ENCODE measurements at places on chromosomes 2 and 18.

DNA sequence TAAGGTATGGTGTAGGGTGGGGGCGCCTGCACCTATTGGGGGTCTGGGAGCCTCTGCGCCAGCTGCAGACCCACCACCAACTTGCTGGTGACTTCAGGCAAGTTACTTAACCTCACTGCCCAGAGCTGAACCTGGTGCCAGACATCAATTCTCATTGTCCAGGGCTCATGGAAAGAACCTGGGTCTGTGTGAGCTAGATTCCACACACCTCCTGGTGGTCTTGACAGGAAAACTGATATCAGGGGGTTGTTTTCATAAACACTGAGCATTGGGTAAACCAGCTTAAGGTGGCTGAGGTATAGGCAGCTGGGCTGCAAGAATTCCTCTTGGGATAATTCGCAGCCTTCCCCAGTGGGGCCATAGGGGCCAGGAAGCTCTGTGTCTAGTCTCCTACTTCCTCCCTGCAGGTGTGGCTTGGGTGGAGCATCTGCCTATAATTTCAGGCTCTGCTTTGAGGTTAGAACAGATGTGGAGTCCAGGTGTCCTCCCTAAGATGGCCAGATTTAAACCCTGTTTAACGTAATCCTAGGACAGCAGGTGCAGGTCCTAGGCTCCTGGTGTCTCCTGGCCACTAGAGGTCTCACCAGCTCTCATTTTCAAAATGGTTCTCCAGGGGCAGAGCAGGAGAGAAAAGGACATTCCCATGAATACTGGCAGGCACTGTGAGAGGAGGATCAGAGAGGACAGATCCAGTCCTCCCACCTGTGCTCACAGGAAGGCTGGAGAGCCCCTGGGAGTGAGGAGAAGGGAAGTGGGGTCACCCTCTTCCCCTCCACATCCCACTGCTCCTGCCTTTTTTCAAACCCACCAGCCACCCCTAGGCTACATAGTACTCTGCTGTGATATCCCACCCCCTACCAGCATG is 100.4 kb upstream of the SMAD2 start:
- DNase-seq = peak; percentile 59

- peak; percentile 38 for DNase-seq
Measured at GRCh38 chr2:130341562-130342019, 1.1 kb upstream of the IMP4 start.

GRCh38 chr18:77164763-77165485 is 32.3 kb upstream of the MBP start:
- DNase-seq = no peak

GRCh38 chr18:25147877-25148488 is 204.0 kb downstream of the ZNF521 start:
- DNase-seq = no peak

DNA sequence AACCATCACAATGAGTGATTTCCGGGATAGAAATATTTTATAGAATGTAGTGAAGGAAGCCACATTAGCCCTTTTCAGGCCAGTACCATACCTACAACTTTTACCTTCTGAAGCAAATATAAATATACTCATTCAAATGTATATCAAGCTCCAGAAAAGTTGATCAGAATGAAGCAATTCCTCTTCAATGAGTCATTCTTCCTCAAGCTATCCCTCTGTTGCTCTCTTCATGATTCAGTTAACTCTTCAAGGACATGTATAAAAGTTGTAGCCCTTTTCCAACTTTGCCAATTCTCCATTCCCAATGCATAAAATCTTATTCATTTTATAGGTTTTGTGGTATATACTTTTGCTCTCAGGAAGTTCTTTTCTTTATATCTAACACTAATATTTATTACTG is 242.1 kb upstream of the RGPD4 start:
- no peak for DNase-seq

DNA sequence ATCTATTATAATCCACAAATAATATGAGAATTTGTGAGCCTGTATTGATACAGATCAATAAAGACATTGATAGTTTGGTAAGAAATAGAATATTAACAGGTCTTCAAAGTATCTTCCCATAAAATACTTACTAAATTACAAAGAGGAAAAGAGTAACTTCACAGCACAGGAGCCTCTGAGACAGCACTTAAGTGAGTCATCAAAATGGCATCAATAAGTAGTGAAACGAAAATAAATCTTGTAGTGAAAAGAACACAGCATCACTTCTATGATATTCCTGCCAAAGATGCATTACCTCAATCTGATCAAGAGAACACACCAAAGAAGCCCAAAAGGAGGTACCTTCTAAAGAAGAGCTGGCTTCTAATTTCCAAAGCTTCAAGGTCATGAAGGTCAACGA is 116.4 kb downstream of the CBLN2 start:
- DNase-seq = no peak

GRCh38 chr2:130352237-130352636 is 3.6 kb upstream of the PTPN18 start:
- peak; percentile 46 for DNase-seq

DNA sequence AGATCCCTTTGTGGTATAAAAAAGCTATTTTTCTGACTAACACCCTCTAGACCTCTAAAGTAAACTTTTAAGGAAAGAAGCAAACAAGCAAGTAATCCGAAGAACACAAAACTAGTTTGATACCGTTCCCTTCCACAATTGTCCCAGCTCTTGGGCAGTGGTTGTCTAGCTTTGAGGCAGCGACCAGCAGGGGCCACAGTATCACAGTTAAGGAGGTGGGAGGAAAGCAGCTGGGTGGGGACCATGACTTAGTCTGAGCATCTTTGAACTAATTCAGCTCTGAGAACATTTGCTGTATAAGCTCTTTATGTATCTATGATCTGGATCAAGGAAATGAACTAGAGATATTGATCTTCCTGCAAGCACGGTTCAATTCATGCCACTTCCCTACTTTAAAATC is 51.0 kb downstream of the SF3B1 start:
- DNase-seq = no peak

DNA sequence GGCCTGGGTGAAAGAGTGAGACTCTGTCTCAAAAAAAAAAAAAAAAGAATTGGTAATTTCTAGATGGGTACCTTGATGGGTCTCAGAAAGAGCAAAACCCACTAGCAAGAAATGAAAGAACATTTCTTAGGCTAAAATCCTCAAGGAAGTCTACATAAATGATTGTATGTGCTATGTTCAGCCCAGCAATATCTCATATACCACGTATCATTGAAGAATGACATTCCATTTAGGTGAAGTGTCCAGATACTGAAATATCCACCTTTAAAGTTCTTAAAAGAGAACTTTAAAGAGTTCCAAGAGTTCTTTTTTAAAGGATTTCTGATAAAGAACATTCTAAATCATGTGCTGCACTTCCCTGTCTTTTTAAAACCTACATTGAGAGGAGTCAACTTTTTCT is 19.2 kb downstream of the NRP2 start:
- DNase-seq = no peak

- DNase-seq = no peak
Measured at GRCh38 chr2:58030771-58031170, 15.8 kb upstream of the VRK2 start.

DNA sequence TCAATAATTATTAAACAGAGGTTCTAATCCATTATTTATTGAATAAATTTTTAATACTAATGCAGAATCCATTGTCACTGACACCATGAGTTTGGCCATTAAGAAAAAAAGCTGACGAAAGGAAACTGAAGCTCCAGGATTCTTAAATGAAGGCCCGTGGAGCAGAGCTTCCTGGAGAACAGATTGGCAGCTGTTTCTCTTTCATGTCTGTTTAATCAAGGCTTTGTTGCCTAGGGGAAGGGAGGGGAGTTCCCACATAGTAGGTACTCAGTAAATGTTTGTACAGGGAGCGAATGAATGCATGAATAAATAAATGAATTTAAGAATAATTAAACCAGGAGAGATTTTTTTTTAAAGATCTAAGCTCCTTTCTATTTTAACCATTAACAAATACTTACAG is 315.1 kb upstream of the KLHL29 start:
- DNase-seq = no peak

- DNase-seq = no peak
Measured at GRCh38 chr2:158990397-158991214, 22.2 kb downstream of the TANC1 start.

GRCh38 chr2:229154381-229154780 is 116.7 kb downstream of the PID1 start:
- DNase-seq = no peak

- DNase-seq = no peak
Measured at GRCh38 chr2:187749804-187750431, 195.7 kb upstream of the TFPI start.

DNA sequence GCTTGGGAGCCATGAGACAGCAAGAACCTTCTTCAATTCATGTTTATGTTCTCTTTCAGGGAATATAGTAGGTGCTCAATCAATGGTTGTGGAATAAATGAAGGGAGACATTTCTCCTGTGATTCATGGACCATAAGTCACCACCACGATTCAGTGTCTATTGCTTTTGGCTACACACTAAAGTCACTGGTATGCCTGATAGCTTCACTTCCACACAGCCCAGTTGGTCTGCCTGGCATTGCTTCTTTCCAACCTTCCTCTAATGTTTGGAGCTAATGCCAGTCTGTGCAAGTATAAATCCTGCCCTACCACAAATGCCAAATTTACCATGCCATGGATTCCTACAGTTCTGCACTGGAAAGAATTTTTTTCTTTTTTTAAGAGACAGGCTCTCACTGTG is 1.3 kb upstream of the CXCR1 start:
- no peak for DNase-seq

DNA sequence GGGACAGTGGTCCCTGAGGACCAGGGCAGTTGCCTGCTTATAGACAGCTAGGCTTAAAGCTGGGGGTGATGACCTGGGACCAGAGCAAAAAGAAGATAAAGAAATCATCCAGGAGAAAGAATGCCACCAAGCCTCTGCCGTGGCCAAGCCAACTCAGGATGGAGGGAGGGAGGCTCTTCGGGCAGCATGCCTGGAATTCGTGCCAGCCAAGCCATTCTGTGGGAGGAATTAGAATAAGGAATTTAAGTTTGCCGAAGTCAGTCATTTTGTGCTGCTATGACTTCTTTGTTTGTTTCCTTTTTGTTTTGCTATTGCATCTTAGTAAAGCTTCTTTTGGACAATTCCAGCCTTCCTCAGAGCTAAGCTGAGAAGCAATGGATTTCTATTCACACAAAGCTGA is 124.1 kb downstream of the EN1 start:
- no peak for DNase-seq

GRCh38 chr2:232680006-232680405 is 17.1 kb upstream of the GIGYF2 start:
- DNase-seq = no peak

All from NCI-H2171 (cell line).